ENCODE measurements at places on chromosomes 7 and 10.

DNA sequence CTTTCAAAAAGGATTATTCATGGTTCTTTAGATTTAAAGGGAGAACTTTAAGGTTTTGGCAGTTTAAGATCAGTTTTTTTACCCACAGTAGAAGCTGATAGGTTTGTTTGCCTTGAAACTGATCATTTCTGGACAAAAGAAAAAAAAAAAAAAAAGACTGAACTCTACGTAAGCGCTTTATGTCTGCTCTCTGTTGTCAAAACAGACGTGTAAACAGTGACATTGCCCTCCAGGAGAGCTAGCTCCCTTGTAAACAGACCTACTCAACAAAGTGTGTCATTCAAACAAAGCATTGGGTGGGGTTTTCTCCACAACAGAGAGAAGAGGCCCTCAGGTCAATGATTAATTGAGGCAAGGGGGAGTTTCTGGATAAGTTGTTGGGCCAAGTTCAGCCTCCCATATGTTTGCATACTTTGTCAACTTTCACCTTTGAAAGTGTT lies 568.1 kb upstream of the LRRN3 start:
- DNase-seq: peak; percentile 17

- no peak for DNase-seq
These were observed 7.0 kb downstream of the AIMP2 start for GRCh38 chr7:6015917-6016652.

DNA sequence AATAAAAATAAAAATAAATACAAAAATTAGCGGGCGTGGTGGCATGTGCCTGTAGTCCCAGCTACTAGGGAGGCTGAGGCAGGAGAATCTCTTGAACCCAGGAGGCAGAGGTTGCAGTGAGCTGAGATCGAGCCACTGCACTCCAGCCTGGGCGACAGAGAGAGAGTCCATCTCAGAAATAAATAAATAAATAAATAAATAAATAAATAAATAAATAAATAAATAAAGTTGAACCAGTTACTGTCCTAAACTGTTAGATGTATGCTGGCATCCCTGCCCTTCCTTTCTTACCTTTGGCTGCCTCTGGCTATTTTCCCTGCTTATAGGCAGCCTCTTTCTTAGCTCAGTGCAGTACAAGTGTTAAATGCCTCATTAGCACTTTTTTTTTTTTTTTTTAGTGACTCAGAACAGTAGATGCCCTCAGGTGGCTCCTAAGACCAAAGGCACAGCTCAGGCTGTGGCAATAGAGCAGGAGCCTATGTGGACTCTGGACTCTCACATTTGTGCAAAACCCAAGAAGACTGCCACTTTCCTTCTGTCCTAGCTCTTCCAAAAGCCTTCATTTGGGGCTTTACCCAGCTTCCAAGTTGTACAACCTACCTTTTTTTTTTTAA lies 30.6 kb upstream of the CABCOCO1 start:
- DNase-seq: no peak

DNA sequence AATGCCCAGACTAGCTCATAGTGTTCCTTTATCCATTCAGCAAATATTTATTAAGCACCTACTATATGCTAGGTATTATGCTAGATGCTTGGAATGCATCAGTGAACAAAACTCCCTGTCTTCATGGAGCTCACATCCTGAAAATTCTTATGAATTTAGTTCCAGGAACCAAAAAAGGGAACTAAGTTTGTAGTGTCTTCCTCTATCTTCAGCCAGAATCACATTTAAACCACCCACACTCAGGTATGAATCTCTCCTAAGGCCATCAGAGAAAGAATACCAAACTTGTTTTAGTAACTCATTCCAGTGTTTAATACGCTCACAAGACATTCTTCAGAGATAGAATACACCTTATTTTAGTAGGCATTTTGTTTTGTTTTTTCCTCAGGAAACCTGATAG lies 10.1 kb upstream of the EGR2 start:
- DNase-seq: no peak

- no peak for DNase-seq
These were observed 261.0 kb downstream of the THSD7A start for GRCh38 chr7:11570922-11571550.

All from ELR (cell line).